ENCODE measurements at places on chromosomes 1 and 21.

DNA sequence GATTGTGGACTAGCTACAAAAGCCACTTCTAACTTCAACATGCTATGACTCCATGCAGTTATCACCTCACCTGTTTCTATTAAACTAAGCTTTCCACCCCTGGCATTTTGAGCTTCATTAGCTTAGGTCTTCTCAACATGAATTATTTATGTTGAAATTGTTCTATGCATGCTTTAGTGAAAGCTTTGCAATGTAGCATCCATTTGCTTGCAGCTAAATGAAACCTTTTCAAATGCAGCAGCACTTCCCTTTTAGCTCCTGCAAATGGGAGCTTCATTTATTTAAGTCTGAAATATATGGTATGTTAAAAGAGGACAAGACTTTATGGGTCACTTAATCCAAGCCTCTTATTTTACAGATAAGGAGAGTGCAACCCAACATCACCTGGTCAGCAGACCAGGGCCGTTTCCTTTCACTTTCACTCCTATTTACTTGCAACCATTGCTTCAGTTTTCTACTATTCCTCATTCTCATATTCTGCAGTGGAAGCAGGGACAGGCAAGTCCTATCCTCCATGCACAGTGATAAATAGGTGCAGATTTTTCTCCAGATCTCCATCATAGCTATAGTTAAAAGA is 56.4 kb upstream of the SAMSN1 start:
- DNase-seq, result no peak

- DNase-seq, result peak; percentile 31
These were observed 28.1 kb downstream of the PADI4 start for GRCh38 chr1:17335821-17336710.

DNA sequence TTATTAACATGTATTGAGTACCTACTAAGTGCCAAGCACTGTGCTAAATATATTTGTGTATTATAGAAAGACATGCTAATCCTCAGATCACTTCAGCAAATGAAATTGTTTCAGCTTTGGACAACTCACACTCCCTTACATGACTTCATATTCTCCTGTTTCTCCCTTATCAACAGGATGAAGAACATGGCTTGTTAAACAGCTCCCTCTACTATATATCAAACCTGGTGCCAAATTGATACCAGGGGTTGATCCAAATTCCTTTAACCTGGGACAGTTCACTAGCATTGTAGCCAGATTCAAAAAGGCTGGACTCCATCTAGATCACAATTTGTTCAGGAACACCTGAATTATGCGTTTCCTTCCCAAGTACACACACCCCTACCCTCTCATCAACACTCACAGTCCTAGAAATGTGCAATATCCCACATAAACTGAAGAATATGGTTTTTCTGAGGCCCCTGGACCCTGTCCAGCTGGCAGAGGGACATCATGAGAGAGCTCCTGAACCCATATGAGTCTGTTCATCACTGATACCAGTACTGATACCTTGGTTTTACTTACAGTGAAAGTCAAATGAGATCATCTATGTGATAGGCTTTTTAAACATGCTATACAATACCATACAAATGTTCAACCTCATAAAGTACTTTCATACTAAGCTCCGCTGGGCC is 47.0 kb upstream of the PALMD start:
- no peak for DNase-seq

DNA sequence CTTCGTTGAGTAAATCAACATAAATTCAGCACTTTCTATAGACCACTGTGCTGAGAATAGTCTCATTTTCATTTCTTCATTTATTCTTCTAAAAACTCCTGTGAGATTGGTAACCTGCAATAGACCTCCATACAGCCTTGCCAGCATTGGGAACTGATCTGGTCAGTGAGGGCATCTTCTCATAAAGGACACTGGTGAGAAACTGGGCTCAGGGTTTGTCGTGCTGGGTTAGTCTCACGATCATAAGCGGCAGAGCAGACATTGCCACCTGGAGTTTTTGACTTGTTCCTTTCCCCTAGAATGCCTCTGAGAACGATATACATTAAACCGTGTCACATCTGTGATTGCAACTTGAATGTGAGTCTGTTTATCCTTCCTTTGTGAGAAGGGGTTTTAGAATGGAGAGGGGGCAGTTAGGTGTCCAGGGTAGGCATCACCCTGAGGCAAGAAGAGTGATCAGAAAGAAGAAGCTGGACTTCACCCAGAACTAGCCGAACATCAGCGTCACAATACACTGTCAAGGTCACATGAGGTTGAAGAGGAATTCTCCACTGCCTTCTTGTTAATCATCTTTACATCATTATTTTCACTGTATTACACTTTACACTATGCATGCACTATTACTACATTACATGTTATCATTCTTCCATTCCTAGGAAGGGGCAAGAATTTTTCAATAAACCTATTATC is 1.4 kb upstream of the TTLL7 start:
- DNase-seq, result no peak

- DNase-seq, result no peak
These were observed 158.5 kb downstream of the TSEN15 start for GRCh38 chr1:184210031-184210430.

DNA sequence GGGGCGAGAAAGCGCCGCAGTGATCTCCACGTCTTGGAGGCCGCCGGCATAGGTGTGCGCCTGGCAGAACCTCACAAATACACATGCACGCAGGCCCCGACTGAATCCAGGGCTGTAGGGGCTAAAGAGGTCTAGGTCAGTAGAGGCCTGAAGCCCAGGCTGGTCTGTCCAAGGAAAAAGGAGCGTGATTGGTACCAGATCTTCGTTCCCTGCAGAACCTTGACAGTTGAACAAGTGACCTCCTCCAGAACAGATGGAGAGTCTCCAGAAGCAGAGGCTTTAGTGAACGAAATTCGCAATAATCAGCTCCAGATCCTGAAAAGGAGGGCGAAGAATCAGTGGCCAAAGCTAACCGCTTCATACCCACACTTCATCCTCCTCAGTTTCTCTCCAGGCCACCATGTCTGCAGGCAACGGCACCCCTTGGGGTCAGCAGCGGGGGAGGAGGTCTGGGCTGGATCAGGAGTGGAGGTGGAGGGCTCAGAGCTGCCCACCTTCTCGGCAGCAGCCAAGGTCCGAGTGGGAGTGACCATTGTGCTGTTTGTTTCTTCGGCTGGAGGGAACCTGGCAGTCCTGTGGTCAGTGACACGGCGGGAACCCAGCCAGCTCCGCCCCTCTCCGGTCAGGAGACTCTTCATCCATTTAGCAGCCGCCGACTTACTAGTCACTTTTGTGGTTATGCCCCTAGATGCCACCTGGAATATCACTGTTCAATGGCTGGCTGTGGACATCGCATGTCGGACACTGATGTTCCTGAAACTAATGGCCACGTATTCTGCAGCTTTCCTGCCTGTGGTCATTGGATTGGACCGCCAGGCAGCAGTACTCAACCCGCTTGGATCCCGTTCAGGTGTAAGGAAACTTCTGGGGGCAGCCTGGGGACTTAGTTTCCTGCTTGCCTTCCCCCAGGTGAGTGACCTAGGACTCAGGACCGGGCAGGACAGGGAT is 749 bp upstream of the PEX11B start:
- no peak for DNase-seq

GRCh38 chr1:78367700-78368099 is 123.1 kb upstream of the PTGFR start:
- no peak for DNase-seq

DNA sequence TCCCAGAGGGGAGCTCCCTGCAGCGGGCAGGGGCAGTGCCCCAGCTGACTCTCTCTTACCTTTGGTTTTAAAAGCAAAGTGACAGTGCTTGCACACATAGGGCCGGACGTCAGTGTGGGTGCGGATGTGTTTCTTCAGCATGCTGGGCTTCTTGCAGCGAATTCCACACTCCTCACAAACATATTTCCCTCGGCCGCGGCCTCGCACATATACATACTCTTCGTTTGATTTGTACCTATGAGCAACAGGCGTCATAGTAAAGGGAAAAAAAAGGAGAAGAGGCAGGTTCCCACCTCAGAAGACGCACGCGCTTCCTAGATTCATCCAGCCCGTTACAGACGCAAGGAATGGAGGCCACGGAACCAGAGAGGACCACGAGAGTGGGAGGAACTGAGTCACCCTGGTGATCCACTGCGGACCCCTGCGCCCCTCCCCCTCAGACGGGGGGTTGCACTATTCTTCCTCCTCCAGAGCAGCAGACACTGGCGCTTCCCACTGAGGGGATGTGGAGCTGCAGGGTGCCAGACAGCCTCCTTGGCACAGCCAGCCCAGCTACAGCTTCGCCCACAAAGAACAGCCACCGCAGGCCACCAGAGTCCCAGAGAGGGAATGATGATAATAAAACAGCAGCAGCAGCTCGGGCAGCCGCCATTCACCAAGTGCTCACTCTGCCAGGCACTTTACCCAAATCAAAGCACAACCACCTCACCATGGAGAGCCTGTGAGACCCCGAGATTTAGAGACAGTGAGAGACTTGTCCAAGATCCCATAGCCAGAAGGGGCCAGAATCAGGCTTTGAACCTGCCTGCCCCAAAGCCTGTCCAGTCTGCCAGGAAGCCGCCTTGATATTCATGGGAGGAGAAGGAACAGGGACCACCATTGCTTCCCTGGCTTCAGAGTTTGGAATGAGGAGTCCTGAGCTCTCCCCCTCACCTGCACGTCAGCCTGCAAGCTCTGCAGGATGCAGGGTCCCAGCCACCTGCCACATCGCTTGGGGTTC is 40.5 kb upstream of the EDN2 start:
- no peak for DNase-seq

DNA sequence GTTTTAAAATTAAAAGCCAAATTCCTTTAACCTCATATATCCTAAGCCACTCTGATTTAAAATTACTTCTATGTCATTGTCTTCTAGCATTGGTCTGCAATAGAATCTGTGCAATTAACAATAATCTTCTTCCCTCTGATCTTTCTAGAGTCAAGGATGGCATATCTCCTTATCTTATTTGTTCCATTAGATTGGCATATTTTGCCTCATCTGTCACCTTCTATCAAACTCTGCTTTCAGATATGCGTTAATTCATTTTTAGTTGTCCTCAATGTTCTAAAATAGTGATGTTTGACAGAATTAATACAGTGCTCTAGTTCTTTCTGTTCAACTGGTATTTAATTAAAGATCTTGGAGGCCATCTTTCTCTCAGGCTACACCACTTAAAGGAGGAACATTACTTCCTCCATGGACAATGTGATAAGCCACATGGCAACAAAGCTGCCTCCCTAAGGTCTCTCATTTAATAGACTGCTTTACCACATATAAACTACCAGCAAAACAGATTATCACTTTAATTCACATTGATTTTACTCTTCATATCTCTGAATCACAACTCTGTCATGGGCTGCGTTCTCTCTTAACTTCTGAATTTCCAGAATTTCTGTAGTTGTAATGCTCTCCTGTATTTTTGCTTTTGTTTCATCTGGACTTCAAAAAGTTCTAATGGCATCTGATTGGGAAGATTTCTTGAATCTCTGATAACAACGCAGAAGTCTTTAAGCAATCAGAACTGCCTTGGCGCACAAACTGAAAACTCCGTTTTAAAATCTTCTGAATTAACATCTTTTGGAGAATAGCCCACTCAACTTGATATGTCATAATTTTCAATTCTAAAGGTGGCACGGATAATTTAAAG is 2.8 kb downstream of the NRIP1 start:
- DNase-seq, result no peak

- no peak for DNase-seq
These were observed 151.4 kb downstream of the TGFB2 start for GRCh38 chr1:218496561-218496960.

- no peak for DNase-seq
These were observed 89.4 kb downstream of the LMO4 start for GRCh38 chr1:87418048-87418447.

GRCh38 chr1:83617883-83618282 is 381.0 kb downstream of the TTLL7 start:
- no peak for DNase-seq

GRCh38 chr1:211579440-211580302 is 710 bp upstream of the SLC30A1 start:
- DNase-seq, result no peak

GRCh38 chr1:31913968-31914367 is 24.2 kb downstream of the PTP4A2 start:
- no peak for DNase-seq

GRCh38 chr1:235659186-235659771 is 9.7 kb upstream of the GNG4 start:
- no peak for DNase-seq

DNA sequence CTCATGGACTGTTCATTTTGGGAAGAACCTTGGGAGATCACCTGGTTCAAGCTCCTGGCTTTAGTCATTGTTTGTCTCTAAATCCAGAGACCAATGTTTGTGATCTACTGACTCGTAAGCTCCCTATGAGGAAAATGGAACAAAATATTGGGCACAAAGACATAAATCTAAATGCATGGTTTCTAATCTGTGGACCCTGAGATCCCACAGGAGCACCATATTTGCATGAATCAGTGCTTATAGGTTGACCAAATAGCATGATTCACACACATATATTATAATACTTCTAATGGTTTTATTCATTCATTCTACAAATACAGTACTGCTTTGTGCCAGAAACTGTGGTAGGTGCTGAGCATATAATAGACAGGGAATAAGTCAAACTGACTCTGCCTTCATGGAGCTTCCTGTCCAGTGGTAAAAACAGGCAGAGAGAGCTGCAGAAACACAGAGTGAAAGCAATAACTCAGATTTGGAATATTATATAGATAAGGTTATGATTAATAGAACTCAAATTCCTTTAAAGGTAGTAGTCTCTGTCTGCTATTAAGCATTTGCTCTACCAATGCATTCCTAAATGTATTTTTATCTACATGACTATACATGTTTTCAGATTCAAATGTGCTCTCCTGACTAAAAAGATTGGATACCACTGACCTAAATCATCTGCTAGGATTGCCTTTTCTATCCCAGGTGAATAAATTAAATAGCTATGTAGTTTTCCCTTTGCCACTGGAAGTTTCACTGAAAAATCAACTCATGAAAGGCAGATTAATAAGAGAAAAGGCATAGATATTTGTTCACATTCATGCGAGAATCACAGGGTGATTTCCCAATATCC is 198.6 kb upstream of the CAMK1G start:
- no peak for DNase-seq

DNA sequence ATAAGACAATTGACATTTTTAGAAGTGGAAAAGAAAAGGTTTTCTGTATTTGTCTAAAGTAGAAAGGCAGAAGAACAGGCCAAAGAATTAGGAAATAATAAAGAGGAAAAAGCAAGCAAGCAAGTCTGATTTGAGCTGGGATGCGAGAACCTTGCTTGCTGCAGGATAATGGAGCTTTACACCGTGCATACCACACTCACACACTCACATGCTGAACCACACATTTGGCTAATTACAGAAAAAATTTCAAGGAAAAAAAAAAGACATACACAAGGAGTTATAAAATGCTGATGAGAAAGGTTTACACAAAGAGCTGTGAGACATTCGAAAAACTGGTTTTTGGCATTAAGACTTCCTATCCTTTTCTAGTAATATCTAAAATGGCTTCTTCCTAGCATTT is 593.9 kb downstream of the KIF26B start:
- no peak for DNase-seq

Data from stimulated activated CD4-positive, alpha-beta T cell treated with anti-CD3 and anti-CD28 coated beads, Interleukin-12 subunit alpha, Interleukin-12 subunit beta, amount 100 ng/mL, for 24 hours (primary cell).